Gastrocnemius medialis (tissue), 4 donors: ENCODE measurements at places on chromosomes 4 and X. TPM values are rescaled to one million over a fixed set of nuclear protein-coding genes. Genes with fewer than 3 reads are reported as not detected.
A peak's percentile ranks its signal among the peaks of the same experiment; 100 is the strongest.

TLR8 gene
- total RNA-seq = 0.97 TPM

- H3K27me3 ChIP-seq = no peaks in the 10 kb centered on the region
- H3K27ac ChIP-seq = no peak overlapping the region
- H3K36me3 ChIP-seq = peaks cover 3% of the 10 kb centered on the region
- no peak overlapping the region for H3K4me3 ChIP-seq
- no peaks in the 10 kb centered on the region for H3K4me1 ChIP-seq
These were observed 138.7 kb downstream of the RAP1GDS1 start for GRCh38 chr4:98399915-98400314.

GRCh38 chrX:72201836-72202536, 20.4 kb downstream of the PIN4 start:
- H3K36me3 ChIP-seq = no peaks in the 10 kb centered on the region
- DNase-seq = no peak
- no peaks in the 10 kb centered on the region for H3K4me1 ChIP-seq
- H3K4me3 ChIP-seq = no peak overlapping the region
- no peaks in the 10 kb centered on the region for H3K27me3 ChIP-seq

KCNIP4 gene
- total RNA-seq = not detected

GPC4 gene
- 14.9 TPM for total RNA-seq

GRCh38 chr4:82677327-82677726, 115.5 kb upstream of the TMEM150C start:
- H3K27me3 ChIP-seq = no peaks in the 10 kb centered on the region
- H3K4me3 ChIP-seq = no peak overlapping the region
- H3K27ac ChIP-seq = no peak overlapping the region
- H3K4me1 ChIP-seq = no peaks in the 10 kb centered on the region
- DNase-seq = no peak

DNA sequence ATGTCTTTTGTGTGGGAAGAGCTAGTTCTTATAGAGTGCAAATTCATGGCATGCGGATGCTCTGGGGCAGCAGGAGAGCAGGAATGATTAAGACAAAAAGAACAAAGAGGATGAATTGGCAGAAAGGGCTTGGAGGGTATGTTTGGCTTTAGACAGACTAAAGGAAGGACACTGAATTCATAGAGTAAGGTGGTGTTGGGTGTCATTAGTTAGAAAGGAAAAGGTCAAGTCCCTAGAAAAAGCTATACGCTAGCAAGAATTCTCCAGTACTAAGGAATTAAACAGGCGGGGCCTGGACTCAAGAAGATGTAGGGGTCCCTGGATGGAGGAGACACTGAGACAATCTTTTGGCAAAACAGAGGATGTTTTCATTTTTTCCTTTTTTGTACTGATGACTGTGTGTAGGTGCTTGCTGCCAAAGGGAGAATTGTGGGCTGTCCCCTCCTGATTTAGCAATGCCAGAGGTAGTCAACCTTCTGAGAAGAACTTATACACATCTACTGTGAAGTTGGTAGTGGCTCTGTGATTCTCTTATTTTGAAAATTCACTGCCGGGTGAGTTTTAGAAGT, 391.0 kb downstream of the SPRY1 start:
- DNase-seq = no peak
- H3K36me3 ChIP-seq = no peaks in the 10 kb centered on the region
- peaks cover 35% of the 10 kb centered on the region for H3K4me1 ChIP-seq
- peak overlapping the region; percentile 74 for H3K27ac ChIP-seq
- no peak overlapping the region for H3K4me3 ChIP-seq

AMBN gene
- total RNA-seq = not detected

ARHGAP6 gene
- 10.7 TPM for total RNA-seq

- no peak overlapping the region for H3K27ac ChIP-seq
- no peaks in the 10 kb centered on the region for H3K27me3 ChIP-seq
- DNase-seq = no peak
- H3K4me3 ChIP-seq = no peak overlapping the region
- H3K36me3 ChIP-seq = no peaks in the 10 kb centered on the region
- no peaks in the 10 kb centered on the region for H3K4me1 ChIP-seq
These were observed 18.0 kb downstream of the ADH7 start for GRCh38 chr4:99417125-99417524.

DNA sequence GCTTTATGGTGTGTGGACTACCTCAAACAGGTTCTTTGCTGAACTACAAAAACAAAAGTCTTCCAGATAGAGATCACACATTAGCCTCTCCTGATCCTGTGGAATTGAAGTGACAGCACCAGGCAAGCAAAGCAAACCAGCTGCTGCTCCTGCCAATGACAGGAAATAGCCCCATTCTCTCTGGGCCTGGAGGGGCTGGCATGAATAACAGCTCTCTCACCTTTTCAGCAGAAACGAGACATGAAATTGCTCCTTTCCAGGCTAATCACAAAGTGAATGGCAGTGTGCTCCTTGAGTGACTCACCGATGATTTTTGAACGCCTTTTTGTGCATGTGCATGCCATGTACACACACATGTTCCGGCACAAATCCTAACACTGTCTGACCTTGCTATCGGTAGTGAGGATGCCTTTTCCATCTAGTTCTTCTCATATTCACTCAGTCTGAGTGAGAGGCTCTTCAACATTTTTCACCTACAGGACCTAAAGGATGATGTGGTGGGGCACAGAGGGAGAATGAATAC, 24.4 kb downstream of the MFAP3L start:
- no peak overlapping the region for H3K4me3 ChIP-seq
- no peak overlapping the region for H3K27ac ChIP-seq

TRPC5OS gene
- total RNA-seq = not detected

- DNase-seq = no peak
- no peaks in the 10 kb centered on the region for H3K27me3 ChIP-seq
- no peaks in the 10 kb centered on the region for H3K36me3 ChIP-seq
These were observed 47.1 kb downstream of the NDST3 start for GRCh38 chr4:118081434-118081833.

CLTRN gene
- total RNA-seq = not detected

ESX1 gene
- total RNA-seq = not detected

DNA sequence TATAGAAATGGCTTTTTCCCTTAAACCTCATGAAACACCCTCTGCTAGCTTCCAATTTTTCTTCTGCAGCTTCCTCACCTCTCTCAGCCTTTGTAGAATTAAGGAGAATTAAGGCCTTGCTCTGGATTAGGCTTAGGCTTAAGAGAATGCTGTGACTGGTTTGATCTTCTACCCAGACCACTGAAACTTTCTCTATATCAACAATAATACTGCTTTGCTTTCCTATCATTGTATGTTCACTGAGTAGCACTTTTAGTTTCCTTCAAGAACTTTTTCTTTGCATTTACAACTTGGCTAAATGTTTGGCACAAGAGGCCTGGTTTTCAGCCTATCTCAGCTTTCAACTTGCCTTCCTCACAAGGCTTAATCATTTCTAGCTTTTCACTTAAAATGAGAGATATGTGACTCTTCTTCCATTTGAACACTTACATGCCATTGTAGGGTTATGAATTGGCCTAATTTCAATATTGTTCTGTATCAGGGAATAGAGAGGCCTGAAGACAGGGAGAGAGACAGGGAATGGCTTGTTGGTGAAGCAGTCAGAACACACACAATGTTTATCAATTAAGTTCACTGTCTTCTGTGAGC, 28.2 kb downstream of the TMEM154 start:
- H3K4me1 ChIP-seq = no peaks in the 10 kb centered on the region
- H3K27ac ChIP-seq = no peak overlapping the region
- no peaks in the 10 kb centered on the region for H3K27me3 ChIP-seq
- no peaks in the 10 kb centered on the region for H3K36me3 ChIP-seq

DNA sequence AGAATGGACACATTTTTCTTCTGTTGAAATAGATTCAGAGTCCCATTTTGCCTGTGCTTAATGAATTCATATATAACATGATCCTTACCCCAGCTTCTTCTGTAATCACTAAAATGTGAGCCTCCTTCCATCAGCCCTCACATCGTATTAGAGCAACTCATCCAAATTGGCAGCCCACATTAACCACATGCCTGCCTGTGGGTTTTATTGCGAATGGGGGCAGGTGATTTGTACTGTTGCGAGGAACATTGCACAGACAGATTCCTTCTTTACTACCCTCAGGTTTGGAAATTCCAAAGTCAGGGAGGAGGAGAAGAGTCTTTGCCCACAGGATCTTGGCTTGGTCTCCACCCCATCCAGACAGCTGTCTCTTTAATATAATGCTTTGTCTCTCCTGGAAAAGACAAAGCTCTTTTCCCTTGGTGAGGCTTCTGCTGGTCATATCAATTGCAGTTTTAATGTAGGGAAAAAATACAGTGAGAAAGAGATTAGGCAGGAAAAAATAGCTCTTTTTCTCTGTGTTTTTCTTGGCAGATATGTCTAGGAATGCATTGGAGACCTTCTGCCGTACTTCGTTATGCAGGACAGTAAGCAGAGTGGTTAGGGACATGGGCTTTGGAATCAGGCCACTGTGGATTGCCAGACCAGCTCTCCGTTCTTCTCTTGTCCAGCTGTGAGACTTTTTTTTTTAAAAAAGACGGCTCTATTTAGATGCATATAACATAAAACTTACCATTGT, 371.2 kb downstream of the AFF2 start:
- H3K36me3 ChIP-seq = no peaks in the 10 kb centered on the region
- DNase-seq = no peak
- H3K4me1 ChIP-seq = no peaks in the 10 kb centered on the region

DNA sequence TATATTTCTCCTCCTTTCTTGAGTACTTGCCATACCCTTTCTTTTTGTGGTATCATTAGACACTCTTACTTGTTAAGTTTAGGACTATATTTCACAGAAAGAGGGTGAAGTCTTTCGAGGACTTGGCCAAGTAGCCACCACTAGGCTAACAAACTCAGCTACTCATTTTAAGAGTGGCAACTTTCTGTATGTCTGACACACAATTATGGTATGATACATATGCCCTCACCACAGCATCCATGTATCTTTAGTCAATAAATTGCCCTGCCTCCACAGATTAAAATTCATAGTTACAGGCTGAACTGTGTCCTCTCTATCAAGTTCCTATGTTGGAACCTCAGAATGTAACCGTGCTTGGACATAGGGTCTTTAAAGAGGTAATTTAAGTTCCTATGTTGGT, 23.2 kb downstream of the TAPT1 start:
- H3K27me3 ChIP-seq = no peaks in the 10 kb centered on the region
- H3K27ac ChIP-seq = no peak overlapping the region

GRCh38 chr4:128249787-128250668, 37.6 kb downstream of the PGRMC2 start:
- no peaks in the 10 kb centered on the region for H3K27me3 ChIP-seq
- no peak overlapping the region for H3K4me3 ChIP-seq
- no peaks in the 10 kb centered on the region for H3K4me1 ChIP-seq

GRCh38 chrX:37677765-37678164, 7.8 kb upstream of the XK start:
- H3K36me3 ChIP-seq = no peaks in the 10 kb centered on the region
- no peak for DNase-seq
- no peaks in the 10 kb centered on the region for H3K27me3 ChIP-seq
- H3K27ac ChIP-seq = no peak overlapping the region
- H3K4me1 ChIP-seq = no peaks in the 10 kb centered on the region

GRCh38 chr4:87738483-87738882, 60.9 kb upstream of the IBSP start:
- no peaks in the 10 kb centered on the region for H3K36me3 ChIP-seq
- no peaks in the 10 kb centered on the region for H3K4me1 ChIP-seq
- H3K27ac ChIP-seq = no peak overlapping the region
- no peak overlapping the region for H3K4me3 ChIP-seq
- no peaks in the 10 kb centered on the region for H3K27me3 ChIP-seq

ARMCX4 gene
- 0.65 TPM for total RNA-seq

GRCh38 chrX:103503163-103503852, 16.0 kb downstream of the RAB40A start:
- H3K36me3 ChIP-seq = no peaks in the 10 kb centered on the region
- H3K4me3 ChIP-seq = no peak overlapping the region
- H3K4me1 ChIP-seq = no peaks in the 10 kb centered on the region
- H3K27me3 ChIP-seq = no peaks in the 10 kb centered on the region
- H3K27ac ChIP-seq = no peak overlapping the region

- no peaks in the 10 kb centered on the region for H3K36me3 ChIP-seq
- peak; percentile 73 for DNase-seq
- peak overlapping the region; percentile 76 for H3K27ac ChIP-seq
- H3K27me3 ChIP-seq = no peaks in the 10 kb centered on the region
These were observed 127.9 kb downstream of the KLHL8 start for GRCh38 chr4:87092389-87093141.

ZC4H2 gene
- 3.6 TPM for total RNA-seq

DNA sequence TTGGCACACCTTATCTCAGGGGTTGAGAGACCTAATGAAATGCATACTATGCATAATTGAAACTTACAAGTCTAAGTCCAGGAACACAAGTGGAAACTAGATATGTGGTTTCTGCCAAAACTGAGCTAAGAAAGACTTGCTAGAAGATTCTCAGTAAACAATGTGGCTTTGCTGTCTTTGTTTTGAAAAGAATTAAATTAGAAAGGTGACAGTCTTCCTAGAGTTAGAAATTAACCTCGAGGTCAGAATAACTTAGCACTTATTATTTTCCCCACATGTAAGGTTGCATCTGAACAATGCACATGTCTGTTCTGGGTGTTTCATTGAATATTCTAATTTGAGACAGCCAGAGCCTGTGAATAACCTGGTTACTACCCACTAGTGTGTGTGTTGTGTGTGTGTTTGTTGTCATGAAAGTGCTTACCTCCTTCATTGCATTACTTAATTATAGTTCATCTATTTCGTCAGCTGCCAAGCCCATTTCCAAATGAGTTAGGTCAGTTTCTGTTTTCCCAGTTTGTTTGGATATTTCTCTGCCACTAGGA, 1.5 kb downstream of the EREG start:
- no peak overlapping the region for H3K27ac ChIP-seq
- no peak for DNase-seq
- H3K36me3 ChIP-seq = no peaks in the 10 kb centered on the region
- peaks cover 13% of the 10 kb centered on the region for H3K27me3 ChIP-seq
- H3K4me1 ChIP-seq = peaks cover 5% of the 10 kb centered on the region

ETNPPL gene
- 2.2 TPM for total RNA-seq

- no peaks in the 10 kb centered on the region for H3K4me1 ChIP-seq
- H3K27ac ChIP-seq = no peak overlapping the region
- H3K27me3 ChIP-seq = no peaks in the 10 kb centered on the region
- no peak overlapping the region for H3K4me3 ChIP-seq
- DNase-seq = no peak
These were observed 898.8 kb downstream of the C4orf33 start for GRCh38 chr4:129994715-129995114.

- H3K4me3 ChIP-seq = no peak overlapping the region
- DNase-seq = no peak
- no peaks in the 10 kb centered on the region for H3K36me3 ChIP-seq
- no peak overlapping the region for H3K27ac ChIP-seq
- no peaks in the 10 kb centered on the region for H3K27me3 ChIP-seq
These were observed 118.4 kb upstream of the ENPEP start for GRCh38 chr4:110357521-110357920.

GRCh38 chrX:9804444-9804843, 18.2 kb downstream of the SHROOM2 start:
- H3K4me1 ChIP-seq = no peaks in the 10 kb centered on the region
- no peaks in the 10 kb centered on the region for H3K27me3 ChIP-seq
- DNase-seq = no peak
- no peak overlapping the region for H3K27ac ChIP-seq
- no peaks in the 10 kb centered on the region for H3K36me3 ChIP-seq

DNA sequence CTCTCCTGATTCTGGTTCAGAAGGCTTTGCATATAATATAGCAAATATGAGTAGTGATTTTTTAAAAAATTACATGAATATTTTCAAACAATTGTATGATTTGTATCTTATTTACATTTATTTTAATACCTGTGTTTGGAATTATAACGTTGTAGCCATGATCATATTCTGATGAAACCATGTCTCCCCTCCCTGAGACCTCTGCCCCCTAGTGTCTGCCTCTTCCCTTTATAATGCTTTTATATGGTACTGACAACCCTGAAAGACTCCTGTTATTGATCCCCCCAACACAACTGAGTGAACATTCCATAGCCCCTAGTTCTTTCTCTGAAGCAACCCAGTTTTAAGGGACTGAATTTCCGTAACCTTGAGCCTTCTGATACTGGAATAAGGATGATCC, 187.4 kb downstream of the SOX3 start:
- no peaks in the 10 kb centered on the region for H3K36me3 ChIP-seq
- DNase-seq = no peak
- no peaks in the 10 kb centered on the region for H3K27me3 ChIP-seq
- H3K4me3 ChIP-seq = no peak overlapping the region
- no peaks in the 10 kb centered on the region for H3K4me1 ChIP-seq
